Hematopoietic multipotent progenitor cell treated with erythropoietin and hydrocortisone succinate and interleukin-3 and kit ligand, for 15 days (in vitro differentiated cells): ENCODE measurements at places on chromosomes 16 and 17.

DNA sequence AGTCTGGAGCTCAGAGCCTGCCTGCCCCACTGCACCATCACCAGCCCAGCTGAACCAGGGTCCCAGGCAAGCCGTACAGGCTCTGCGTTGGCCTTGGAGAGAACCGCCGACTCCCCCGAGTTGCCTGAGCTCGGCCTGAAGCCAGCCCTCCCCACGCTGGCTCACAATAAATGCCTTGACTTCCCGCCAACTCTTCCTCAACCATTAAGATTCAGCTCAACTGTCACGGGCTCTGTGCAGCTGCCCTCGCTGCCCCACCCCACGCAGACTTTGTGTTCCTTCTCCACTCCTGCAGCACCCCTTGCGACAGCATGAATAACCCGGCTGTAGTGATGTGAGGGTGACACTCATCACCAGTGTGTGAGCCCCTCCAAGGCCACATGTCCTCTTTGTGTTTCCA, 4.8 kb upstream of the QPRT start:
- peak; percentile 46 for DNase-seq

GRCh38 chr17:27566671-27567562, 64.1 kb upstream of the LGALS9 start:
- no peak for DNase-seq

GRCh38 chr16:2054543-2055245, 6.9 kb downstream of the TSC2 start:
- no peak for DNase-seq

GRCh38 chr17:77830816-77831473, 127.6 kb upstream of the TNRC6C start:
- no peak for DNase-seq
